Jurkat, Clone E6-1 (cell line): ENCODE measurements at places on chromosomes 2 and 18.

DNA sequence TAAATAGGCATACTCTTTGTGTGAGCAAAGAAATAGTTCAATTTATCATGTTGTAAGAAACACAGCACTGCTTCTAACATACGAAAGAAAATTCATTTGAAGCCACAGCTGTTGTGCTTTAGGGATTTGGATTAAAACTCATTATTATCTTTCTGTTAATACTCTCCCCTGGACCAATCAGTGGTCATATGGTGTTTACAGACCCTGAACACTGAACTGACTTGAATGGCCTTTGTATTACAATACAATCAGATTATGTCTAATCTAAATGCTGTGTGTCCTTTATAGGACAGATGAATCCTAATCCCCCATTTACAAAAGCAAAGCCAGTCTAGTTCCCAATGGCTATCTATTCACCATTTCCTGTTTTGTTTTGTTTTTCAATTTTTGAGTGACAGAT lies 36.5 kb downstream of the ZNF385B start:
- no peak for DNase-seq

GRCh38 chr2:173978447-173978846 lies 13.3 kb upstream of the SP3 start:
- DNase-seq, result no peak

- no peak for DNase-seq
Measured at GRCh38 chr18:744832-745597, 32.6 kb upstream of the ENOSF1 start.

DNA sequence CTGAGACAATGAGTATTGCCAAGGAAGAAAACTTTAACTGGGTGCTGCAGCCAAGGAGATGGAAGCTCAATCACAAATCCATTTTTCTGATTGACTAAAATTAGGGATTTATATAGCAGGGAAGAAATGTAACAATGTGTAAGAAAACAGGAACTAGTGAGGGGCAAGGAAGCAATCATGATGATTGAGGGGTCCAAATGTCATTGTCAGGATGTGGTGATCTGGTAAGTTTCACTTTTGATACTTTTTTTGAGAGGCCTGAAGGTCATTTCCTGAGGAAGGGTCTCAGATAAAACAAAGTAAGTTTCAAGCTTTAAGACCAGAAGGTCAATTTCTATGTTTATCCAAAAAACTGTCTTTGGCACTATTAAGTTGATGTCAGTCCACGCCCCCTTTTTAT lies 12.0 kb upstream of the GCC2 start:
- no peak for DNase-seq

DNA sequence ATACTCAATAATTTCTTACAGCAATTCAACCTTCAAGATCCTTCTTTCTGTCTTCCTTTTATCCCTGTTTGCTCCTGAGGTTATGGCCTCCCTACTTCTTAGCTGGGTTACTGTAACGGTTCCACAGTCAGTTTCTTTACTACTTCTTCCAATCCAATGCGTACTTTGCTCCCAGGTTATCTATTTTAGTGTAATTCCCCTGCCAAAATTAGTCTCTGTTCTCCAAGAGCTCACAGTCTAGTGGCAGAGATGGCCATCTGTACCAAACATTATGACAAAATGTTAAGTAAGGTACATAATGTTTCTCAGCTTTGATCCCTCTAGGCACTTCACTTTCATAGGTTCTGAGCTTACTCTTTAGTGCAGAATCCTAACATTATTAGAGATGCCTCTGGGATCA lies 85.0 kb upstream of the WDSUB1 start:
- no peak for DNase-seq

DNA sequence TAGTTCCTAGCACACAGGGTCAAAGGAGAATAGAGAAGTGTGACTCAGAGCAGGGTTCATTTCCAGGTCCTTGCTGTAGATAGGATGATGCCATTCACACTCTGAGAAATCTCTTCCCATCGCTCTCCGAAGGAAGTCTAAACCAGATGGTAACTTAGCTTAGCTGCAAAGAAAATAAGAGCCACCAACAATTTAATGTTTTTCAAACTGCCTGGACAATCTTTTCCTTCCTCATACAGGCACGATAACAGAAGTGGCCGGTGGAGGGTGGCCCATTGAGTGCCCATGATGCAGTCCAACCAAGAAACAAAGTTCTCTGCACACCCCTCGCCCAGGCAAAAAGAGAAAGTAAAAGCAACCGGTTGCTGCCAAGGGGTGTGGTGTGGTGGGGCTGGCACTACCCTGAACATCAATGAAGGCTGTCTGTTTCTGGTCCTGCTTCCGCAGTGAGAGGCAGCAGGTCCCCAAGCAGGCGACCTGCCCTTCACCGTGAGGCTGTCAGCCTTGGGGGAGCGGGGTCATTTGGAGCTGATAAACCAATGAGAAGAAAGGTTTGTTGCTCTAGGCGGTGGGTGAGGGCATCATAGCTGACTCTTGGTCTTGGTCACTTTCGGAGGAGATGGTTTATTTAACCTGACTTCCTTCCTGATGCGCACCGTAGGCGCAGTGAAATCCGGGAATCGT lies 105.6 kb upstream of the CD302 start:
- DNase-seq, result no peak

DNA sequence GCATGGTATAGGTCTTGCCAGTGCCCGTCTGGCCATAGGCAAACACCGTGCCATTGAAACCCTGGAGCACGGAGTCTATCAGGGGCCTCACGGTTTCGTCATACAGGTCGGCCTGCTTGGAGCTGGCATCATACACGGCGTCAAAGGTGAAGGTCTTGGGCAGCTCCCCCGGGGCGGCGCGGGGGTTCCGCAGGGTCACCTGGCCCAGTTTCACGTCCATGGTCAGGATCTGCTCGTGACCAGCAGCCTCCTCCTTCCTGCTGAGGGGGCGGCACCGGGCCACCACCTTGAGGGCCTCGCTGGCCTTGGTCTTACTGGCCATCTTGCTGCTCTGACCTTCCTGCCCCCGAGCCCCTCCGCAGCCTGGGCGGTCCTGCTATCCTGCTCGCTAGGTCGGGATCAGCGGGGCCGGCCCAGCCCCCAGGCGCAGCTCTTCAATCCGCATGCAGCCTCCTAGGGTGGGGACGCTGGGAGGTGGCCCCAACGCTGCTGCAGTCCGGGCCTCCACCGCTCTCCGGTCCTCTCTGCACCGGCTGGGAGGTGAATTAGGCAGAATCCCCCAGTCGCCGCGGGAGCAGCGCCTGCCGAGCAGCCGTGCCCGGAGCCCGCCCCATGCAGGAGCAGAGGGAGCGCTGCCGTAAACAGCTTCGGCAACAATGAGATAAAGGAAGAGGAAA lies 563 bp downstream of the KIF3C start:
- no peak for DNase-seq

DNA sequence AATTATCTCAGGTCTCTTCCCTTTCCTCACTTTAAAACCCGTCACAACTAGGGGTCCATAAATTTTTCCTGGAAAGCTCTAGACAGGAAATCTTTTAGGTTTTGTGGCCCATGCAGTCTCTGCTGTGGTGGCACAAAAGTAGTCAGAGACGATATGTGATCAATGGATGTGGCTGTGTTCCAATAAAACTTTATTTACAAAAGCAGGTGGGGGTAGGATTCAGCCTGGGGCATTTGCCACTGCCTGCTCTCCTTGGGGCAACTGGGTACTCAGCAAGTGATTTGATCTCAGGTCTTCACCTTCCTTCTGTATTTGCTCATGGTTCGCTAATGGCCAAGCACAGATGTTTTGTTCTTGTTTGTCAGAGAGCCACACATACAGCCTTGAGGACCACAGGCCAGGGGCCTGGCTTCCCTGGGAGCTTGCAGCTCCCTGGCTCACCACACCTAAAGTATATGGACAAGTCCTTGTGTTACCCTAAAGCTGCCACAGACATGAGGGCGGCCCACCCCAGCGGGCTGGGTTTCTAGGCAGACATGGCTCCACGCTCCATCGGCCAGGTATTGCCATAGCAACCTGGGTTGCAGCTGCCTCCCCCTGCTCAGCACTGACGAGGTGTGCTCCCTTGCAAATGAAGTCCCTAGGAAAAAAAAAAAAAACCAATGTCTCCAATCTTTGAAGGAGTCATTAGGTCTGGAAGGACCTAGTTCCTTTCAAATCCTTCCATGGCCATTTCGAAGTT lies 89.7 kb upstream of the YWHAQ start:
- DNase-seq, result no peak

DNA sequence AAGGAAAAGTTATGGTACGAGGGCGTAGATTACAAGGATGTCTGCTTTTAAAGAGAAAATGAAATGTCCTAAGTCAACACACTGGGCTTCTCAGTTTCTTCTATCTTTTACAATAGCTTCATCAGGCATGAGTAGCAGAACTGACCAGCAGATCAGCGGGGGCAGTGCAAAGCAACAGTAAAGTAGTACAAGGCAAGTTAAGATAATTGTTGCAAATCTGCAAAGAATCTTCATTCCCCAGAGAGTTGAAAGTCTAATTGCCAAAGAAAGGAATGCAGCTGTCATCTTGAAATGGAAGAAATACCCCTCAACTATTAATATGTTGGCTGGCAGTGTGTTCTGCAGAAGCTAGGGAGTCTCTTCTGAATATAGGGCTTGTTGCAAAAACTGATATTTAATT lies 60.2 kb upstream of the SLC39A10 start:
- no peak for DNase-seq
